ENCODE measurements at places on chromosomes 11 and 22.

DNA sequence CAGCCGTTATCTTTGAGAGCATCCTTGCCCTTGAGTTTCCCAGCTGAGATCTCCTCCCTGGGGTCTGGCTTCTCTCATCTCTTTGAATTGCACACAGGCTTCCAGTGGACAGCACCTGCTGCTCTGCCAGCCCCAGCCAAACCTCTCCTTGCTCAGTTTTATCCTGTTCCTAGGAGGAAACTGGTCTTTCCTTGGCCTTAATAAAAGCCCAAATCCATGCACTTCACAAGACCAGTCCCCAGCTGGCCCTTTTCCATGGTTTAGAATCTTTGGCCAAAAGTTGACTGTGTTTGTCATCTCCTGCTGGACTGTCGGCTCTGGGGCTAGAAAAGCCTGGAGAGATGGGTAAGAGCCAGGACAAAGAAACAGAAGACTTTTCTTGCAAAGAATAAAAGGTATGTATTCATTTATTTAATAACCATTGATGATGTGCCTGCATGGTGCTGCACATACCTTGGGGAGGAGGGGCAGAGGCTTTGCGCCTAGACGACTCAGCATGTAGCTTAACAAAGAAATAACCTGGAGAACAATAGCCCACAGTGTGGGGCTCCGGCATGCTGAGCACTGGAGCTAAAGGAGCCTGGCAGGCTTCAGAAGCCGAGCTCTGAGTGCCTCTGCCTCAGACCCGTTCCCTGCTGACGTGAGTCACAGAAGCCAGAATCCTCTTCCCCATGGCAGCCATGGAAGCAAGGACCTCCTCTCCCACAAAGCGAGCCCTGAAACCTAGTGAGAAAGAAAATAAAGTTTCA is 319.3 kb upstream of the B3GAT1 start:
- DNase-seq, result no peak
- H3K4me1 ChIP-seq, result no peaks in the 10 kb centered on the region
- H3K27ac ChIP-seq, result no peak overlapping the region
- H3K36me3 ChIP-seq, result no peaks in the 10 kb centered on the region
- H3K27me3 ChIP-seq, result no peaks in the 10 kb centered on the region

DNA sequence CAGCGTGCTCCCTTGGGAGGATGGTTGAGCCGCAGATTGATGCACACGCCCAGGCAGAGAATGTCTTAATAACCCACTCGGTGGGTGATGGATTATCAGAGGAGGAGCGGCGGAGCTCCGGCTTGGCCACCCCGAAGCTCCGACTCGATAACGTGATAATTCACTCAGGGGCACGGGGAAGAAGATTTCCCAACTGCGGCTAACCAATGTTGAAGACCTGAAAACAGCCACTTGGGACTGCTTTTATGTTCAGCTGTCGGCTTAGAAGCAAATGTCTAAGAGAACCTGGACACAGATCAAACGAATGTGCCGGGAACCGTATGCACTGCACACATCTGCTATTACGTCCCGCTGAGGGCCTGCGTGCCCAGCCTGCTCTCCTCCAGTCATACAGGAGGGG is 206.8 kb upstream of the CADM1 start:
- no peaks in the 10 kb centered on the region for H3K27me3 ChIP-seq
- DNase-seq, result no peak
- H3K4me3 ChIP-seq, result no peak overlapping the region
- no peaks in the 10 kb centered on the region for H3K4me1 ChIP-seq
- H3K27ac ChIP-seq, result no peak overlapping the region

DNA sequence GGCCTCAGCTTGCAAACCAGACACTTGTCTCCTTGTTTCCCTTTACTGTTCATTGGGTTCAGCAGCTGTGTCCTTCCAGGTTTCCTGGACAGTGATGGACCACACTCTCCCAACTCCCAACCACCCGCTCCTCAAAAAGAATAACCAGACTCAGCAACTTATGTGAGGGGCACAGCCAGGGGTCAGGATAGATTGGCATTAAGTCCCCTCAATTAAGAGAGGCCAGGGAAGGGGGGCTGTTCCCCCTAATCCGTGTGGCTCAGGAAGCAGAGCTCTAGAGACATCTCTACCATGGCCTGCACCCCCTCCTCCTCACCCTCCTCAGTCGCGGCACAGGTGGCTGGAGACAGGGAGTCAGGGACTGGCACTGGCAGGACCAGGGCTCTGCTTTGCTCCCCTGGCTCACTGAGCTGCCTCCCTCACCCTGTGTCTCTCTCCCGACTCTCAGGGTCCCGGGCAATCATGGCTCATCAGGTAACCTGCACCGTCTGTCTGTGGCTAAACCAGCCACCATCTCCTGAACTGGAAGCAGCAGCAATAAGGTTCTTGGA is 111.7 kb downstream of the ZNF280B start:
- no peaks in the 10 kb centered on the region for H3K4me1 ChIP-seq
- H3K27ac ChIP-seq, result no peak overlapping the region
- DNase-seq, result no peak
- H3K4me3 ChIP-seq, result no peak overlapping the region
- H3K27me3 ChIP-seq, result no peaks in the 10 kb centered on the region

DNA sequence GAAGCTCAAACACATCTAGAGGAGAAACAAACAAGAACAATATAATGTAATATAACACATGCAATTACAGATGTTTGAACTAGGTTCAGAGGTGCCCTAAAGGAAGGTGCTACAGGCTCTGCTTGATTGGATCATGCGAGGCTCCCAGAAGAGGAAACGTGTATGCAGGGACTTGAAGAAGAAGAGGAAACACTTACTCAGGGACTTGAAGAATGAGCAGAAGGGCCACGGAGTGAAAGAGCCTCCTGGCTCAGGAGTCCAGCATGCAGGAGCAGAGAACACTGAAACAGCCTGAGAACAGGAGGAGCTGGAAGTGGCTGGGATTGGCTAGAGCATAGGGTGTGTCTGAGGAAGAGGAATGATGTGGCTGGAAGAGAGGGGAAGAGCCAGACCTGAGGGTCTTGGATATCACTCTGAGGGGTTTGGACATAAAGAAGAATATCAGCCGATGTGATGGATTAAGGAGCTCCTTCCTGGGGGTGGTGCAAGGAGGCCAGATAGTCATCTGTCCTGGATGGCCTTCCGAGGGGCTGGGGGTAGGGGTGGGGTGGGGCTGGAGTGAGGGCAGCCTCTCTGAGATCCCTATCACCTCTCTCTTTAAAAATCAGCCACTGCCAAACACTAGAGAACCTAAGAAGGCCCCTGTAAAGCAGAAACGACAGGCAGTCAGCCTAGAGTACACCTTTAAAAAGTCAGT is 16.8 kb downstream of the FZD4 start:
- peaks cover 35% of the 10 kb centered on the region for H3K4me1 ChIP-seq
- H3K4me3 ChIP-seq, result no peak overlapping the region
- H3K27me3 ChIP-seq, result no peaks in the 10 kb centered on the region
- H3K27ac ChIP-seq, result peak overlapping the region; percentile 32
- peak; percentile 32 for DNase-seq

DNA sequence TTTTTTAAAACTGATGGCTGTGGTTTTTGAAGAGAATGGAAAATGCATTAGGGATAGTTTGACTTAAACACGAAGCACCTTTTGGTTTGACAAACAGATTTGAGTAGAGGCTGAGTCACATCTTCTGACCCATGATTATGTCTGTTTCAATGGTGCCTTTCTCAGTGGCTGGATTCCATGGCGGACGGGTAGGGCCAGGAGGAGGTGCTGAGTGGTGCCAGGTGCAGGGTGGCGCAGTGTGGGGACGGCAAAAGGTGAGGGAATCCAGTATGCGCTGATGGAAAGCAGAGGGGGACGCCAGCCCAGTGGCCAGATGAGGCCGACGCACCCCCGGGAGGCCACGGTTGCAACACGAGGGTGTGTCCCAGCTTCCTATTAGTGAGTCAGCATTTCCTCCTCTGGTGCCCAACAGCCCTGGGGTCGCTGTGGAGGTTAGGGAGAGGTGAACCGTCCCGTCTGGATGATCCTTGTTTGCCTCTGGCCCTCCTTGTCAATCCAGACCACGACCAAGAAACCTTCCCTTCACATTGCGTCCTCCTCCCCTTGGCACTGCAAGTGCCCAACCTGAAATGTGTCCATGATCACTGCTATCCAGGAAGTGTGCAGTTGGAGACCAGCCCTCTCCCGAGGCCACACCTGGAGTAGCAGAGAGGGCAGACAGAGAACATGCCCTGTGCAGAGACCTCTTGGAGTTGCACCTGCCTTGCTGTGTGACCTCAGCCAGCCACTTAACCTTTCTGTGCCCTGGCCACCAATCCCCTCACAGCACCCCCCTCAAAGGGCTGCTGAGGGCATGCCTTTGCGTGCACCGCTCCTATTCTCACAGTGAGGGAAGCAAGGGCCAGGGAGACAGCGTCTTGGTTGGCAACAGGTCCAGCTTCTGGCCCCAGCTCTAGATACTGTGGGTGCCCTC is 32.5 kb upstream of the ATXN10 start:
- H3K4me1 ChIP-seq, result no peaks in the 10 kb centered on the region
- no peaks in the 10 kb centered on the region for H3K27me3 ChIP-seq
- H3K4me3 ChIP-seq, result no peak overlapping the region
- no peaks in the 10 kb centered on the region for H3K36me3 ChIP-seq

GRCh38 chr11:35343033-35343598 is 76.2 kb downstream of the SLC1A2 start:
- DNase-seq, result no peak
- no peaks in the 10 kb centered on the region for H3K36me3 ChIP-seq
- H3K4me3 ChIP-seq, result no peak overlapping the region
- H3K4me1 ChIP-seq, result no peaks in the 10 kb centered on the region
- H3K27ac ChIP-seq, result no peak overlapping the region

- no peaks in the 10 kb centered on the region for H3K36me3 ChIP-seq
- DNase-seq, result peak; percentile 66
- H3K4me3 ChIP-seq, result no peak overlapping the region
- peak overlapping the region; percentile 65 for H3K27ac ChIP-seq
- H3K27me3 ChIP-seq, result no peaks in the 10 kb centered on the region
These were observed 7.4 kb downstream of the CBX6 start for GRCh38 chr22:38864361-38865191.

GRCh38 chr11:28836285-28837081 is 728.3 kb downstream of the METTL15 start:
- H3K4me3 ChIP-seq, result no peak overlapping the region
- no peak for DNase-seq
- H3K36me3 ChIP-seq, result no peaks in the 10 kb centered on the region
- no peaks in the 10 kb centered on the region for H3K27me3 ChIP-seq
- no peaks in the 10 kb centered on the region for H3K4me1 ChIP-seq

DNA sequence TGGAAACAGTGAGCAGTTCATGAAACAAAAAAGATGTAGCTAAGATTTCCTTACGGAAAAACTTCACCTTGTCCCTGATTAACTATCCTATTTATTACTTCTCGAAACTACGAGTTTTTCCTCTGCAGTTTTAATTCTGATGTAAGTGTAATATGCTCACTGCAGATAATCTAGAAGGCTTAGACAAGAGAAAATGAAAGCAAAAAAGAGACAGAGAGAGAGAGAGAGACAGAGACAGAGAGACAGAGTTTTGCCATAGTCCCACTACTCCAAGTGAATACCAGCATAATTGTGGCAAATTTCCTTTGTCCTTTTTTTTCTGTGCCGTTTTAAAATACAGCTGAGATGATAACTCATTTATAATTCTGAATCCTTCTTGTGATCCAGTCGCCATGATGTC is 24.8 kb downstream of the FSHB start:
- no peak overlapping the region for H3K27ac ChIP-seq
- no peaks in the 10 kb centered on the region for H3K27me3 ChIP-seq
- H3K4me1 ChIP-seq, result no peaks in the 10 kb centered on the region
- DNase-seq, result no peak
- H3K36me3 ChIP-seq, result no peaks in the 10 kb centered on the region

- no peak overlapping the region for H3K4me3 ChIP-seq
- no peaks in the 10 kb centered on the region for H3K27me3 ChIP-seq
- H3K4me1 ChIP-seq, result no peaks in the 10 kb centered on the region
- DNase-seq, result no peak
These were observed 157.9 kb upstream of the CARD18 start for GRCh38 chr11:105297463-105297862.

DNA sequence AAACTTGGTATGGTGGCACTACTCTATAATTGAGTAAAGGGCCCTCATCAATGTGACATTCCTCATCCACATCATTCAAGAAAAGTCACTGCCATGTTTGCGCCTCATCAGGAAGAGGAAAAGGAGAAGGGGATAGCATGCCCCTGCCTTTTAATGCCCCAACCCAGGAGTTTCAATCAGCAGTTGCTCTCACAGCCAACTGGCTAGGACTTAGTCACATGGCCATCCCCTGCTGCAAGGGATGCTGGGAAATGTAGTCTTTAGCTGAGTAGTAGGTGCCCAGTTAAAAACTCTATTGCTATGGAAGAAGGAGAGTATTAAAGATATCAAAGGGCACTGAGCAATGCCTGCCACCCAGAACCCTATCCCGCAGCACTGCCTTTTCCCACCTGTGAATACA is 10.9 kb upstream of the CCND1 start:
- H3K27me3 ChIP-seq, result no peaks in the 10 kb centered on the region
- no peak overlapping the region for H3K27ac ChIP-seq
- H3K4me3 ChIP-seq, result no peak overlapping the region
- H3K4me1 ChIP-seq, result no peaks in the 10 kb centered on the region
- H3K36me3 ChIP-seq, result no peaks in the 10 kb centered on the region

- no peak for DNase-seq
- H3K4me1 ChIP-seq, result no peaks in the 10 kb centered on the region
- H3K27ac ChIP-seq, result no peak overlapping the region
- H3K27me3 ChIP-seq, result no peaks in the 10 kb centered on the region
- H3K4me3 ChIP-seq, result no peak overlapping the region
These were observed 97.5 kb downstream of the TSPAN18 start for GRCh38 chr11:44824300-44824704.

DNA sequence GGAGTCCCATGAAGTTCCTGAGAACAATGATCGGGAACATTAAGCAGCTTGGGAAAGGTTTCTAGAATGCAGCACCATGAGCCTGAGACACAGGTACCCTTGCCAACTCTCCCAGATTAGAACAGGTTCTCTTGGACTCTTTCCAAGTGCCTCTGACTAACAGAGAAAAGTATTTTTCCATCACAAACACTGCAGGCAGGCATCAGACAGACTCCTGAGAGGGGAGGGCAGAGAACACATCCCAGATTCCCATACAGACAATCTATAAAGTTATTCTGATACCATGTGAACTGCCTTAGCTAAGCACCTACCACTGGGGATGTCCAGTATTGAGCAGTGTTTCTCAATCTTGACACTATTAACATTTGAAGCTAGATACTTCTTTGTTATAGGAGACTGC is 27.3 kb downstream of the SERGEF start:
- no peak overlapping the region for H3K4me3 ChIP-seq
- peak overlapping the region; percentile 61 for H3K27ac ChIP-seq
- DNase-seq, result no peak
- peaks cover 3% of the 10 kb centered on the region for H3K4me1 ChIP-seq
- no peaks in the 10 kb centered on the region for H3K36me3 ChIP-seq
- no peaks in the 10 kb centered on the region for H3K27me3 ChIP-seq

DNA sequence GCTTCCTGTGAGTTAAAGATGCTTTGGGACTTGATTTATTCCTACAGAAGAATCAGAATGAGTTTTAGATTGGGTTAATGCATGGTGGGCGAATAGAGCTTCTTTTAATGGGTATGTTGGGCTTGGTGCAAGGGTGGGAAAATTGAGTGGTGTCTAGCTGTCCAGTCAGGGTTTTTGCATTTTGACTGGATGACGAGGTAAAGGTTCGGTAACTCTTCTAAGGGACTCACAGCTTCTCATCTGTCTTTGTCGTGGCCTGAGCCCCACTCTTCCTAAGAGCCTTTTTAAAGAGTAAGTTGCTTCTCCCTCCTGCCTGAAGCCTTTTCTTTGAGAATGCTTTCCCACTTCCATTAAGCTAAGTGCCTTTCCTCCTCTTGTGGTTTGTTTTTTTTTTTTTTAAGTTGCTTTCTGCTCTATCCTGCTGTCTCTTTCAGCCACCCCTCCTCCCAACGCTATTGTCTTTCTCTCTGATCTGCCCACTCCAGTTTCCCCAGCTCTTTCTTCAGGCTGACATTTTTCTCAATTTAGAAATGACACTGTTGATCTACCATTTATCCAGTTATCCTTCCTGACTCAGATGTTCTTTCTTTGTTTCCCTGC is 1.1 kb downstream of the DPF2 start:
- DNase-seq, result no peak
- H3K4me3 ChIP-seq, result peak overlapping the region; percentile 89
- H3K27me3 ChIP-seq, result no peaks in the 10 kb centered on the region
- peak overlapping the region; percentile 85 for H3K27ac ChIP-seq

Measured in ovary (tissue), 10 donors.